Stimulated activated CD4-positive, alpha-beta T cell treated with anti-CD3 and anti-CD28 coated beads, Interleukin-12 subunit alpha, Interleukin-12 subunit beta, amount 100 ng/mL, for 24 hours (primary cell): ENCODE measurements at places on chromosomes 6 and 20.

DNA sequence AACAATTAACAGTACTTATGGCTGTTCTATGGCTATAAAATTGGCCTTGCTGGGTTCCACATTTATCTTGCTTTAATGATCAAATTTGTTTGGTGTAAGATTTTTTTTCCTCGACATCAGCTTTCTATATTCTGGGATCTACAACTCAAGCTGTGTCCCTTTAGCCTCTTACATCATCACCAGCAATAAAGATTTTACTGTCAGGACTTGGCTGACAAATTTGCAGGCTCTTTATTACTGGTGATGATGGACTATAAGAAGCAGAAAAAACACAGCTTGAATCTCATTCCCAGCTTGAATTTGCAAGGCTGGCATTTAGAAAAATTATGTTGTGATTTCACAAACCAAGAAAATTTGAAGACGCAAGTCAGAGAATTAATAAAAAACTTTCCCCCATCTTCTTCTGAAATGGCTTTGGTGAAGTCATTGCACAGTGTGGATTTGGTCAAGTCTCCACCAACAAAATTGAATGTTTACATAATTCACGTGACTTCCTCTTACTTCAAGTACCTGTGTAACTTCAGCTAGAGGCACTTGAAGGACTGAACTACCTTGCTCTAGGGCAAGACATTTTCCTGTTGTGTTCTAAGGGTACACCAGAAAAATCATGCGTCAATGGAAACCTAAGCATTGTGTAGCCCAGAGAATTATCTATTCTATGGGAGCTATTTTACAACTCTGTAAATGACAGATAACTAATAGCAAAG, 175.0 kb downstream of the CBLN4 start:
- DNase-seq, result no peak

DNA sequence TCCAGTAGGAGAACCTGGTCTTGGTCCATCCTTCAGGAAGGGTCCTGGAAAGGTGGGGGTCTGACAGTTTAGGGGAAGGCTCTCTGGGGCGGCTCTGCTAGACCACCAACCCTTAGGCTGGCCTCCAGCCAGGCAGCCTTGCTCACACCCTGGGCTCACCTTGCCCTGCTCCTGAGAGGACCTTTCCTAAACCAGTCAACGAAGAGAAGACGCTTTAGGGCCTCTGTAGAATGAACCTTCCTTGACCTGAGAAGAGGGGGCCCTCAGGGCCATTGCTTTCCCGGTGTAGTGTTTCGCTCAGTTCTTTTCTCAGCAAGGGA, 1.1 kb downstream of the CDC25B start:
- DNase-seq, result no peak

DNA sequence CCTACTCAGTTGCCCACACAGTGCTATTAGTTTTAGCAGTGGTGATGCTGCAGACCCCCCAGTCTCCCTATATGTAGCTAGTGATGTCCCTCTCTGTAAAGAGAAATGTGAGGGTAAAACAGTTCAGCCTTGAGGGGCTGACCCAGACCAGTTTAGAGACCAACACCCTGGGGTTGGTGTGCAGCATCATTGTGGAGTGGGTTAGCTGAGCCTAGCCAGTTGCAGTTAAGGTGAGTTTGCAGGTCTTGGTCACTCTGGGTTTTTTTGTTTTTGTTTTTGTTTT, 401 bp upstream of the B3GALT4 start:
- DNase-seq, result no peak

GRCh38 chr6:75546381-75546780, 52.8 kb upstream of the FILIP1 start:
- no peak for DNase-seq

DNA sequence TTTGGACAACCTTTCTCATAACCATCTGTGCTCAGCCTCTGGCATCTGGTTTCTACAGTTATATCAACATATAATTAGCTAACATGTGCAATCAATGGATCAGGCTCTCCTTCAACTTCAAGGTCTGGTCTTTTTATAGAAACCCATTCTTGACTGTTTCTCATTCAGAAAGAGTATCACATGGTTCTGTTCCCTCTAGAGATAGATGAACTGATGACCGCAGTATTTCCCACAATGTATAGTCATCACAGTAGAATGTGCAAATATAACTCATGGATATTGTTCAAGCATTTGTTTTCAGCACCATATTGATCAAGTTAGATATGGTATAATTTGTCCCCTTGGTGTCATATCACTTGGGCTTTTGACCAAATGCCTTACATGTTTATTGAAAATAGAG, 656.2 kb downstream of the FRK start:
- DNase-seq, result no peak

DNA sequence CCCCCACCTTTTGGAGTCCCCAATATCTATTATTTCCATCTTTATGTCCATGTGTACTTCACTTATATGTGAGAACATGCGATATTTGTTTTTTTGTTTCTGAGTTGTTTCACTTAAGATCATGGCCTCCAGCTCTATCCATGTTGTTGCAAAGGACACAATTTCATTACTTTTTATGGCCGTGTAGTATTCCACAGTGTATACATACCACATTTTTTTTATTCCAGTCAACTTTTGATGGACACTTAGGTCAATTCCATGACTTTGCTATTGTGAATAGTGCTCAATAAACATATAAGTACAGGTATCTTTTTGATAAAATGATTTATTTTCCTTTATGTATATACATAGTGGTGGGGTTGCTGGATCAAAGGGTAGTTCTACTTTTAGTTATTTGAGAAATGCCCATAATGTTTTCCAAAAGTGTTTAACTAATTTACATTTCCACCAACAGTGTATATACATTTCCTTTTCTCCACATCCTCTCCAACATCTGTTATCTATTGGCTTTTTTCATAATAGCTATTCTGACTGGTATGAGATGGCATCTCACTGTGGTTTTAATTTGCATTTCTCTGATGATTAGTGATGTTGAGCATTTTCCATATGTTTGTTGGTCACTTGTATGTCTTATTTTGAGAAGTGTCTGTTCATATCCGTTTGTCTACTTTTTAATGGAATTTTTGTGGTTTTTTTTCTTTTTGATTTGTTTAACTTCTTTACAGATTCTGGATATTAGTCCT, 34.0 kb upstream of the COL10A1 start:
- DNase-seq, result no peak
